ENCODE measurements at places on chromosomes 4 and X.

- DNase-seq: no peak
Measured at GRCh38 chr4:41880022-41880837, 55.0 kb upstream of the TMEM33 start.

- DNase-seq: peak; percentile 54
Measured at GRCh38 chrX:76555816-76556215, 128.3 kb downstream of the MAGEE1 start.

- no peak for DNase-seq
Measured at GRCh38 chr4:147689067-147689466, 5.1 kb upstream of the PRMT9 start.

GRCh38 chrX:106042296-106042695, 3.8 kb upstream of the SERPINA7 start:
- DNase-seq: no peak

GRCh38 chrX:27186671-27187070, 276.5 kb downstream of the PPP4R3C start:
- peak; percentile 19 for DNase-seq

DNA sequence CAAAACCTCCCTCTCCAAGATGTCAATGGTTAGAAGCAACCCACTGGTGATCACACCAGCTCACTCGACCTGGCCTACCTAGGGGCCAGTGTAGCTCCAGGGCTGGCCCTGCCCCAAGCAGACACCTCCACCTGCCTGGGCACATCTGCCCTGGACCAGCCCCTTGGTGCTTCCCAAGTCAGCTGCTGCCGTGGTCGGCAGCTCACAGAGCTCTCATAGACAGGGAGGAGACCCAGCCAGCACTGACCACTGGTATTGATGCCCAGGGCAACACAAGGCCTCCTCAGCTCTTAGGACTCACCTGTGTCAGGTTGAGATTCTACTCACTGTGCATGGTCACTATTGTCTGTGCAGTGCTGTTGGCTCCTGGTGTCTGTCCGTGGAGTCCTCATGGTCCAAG, 51.7 kb downstream of the SEPSECS start:
- no peak for DNase-seq

DNA sequence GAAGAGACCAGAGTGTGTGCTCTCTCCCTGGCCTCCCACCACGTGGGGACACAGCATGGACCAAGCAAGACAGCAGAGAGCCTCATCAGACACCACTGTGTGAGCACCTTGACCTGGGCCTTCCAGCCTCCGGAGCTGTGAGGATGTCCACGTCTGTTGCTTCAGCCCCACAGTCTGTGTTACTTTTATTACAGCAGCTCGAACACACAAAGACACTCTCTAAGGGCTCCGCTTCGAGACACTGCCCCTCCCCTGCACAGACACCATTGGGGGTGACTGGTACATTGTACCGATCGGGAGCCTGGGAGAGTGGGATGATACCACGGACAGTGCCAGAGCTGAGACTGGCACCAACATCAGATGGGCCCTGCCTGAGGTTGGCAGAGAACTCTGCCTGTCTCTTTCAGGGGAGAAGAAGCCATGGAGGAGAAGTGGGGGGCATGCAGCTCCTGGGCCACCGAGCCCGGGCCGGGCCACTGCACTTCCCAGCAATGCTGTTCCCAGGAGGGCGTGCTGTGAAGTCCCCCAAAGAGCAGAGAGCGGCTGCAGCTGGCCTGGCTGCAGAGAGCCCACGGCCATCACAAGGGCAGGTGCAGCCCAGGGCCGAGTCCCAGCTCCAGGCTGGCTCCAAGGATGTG, 48.1 kb upstream of the HMX1 start:
- DNase-seq: no peak

GRCh38 chr4:108519911-108520601, 100.3 kb upstream of the RPL34 start:
- DNase-seq: no peak

- DNase-seq: peak; percentile 19
Measured at GRCh38 chr4:15963001-15963451, at the start of gene FGFBP2. FGFBP2 (minus strand) TSS chr4:15963175; CDS start chr4:15963129, 46 bp downstream.

- DNase-seq: no peak
Measured at GRCh38 chr4:42150653-42151567, 1.5 kb downstream of the BEND4 start.

DNA sequence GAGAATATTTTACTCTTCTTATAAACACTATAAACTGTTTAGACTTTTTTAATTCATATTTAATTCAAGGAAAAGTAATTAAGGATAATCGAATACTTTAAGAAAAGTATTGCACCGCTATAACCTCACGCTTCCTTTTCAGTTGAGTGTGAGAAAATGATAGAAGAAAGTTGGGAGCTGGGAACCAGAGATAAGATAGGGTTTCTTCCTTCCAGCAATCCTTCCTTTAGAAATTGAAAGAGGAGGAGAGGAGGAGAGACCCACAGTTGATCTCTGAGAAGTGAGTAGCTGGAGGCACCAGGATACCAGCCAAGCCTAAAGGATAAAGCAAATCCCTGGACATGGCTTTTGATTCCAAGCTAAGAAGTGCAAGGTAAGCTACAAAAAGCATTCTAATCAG, 242.3 kb upstream of the NOCT start:
- DNase-seq: peak; percentile 9

GRCh38 chr4:41320278-41320677, 63.5 kb downstream of the UCHL1 start:
- no peak for DNase-seq
